ENCODE measurements at places on chromosomes 11 and 22. TPM values are rescaled to one million over a fixed set of nuclear protein-coding genes. Genes with fewer than 3 reads are reported as not detected.

DNA sequence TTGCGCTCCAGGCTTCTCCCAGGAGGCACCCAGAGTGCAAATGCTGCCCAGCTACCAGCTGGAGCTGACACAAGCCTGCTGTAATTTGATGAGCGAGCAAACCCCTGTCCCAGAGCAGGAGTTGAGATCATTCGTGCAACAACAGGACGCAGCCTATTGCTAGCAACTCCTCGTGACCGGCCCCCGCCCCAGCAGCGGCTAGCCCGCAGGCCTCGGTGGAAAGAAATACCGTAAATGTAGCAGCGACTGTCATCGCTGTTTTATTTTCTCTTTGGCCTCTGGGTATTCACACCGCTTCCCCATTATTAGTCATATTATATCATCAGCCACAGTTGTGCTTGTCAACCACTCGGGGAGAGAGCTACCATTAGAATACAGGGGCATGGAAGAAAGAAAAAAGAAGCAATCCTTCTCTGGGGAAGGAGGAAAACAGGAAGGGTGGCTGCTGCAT is 59.2 kb upstream of the ATXN10 start:
- DNase-seq, result no peak

The YPEL1 gene
- total RNA-seq, result 4.6 TPM

DNA sequence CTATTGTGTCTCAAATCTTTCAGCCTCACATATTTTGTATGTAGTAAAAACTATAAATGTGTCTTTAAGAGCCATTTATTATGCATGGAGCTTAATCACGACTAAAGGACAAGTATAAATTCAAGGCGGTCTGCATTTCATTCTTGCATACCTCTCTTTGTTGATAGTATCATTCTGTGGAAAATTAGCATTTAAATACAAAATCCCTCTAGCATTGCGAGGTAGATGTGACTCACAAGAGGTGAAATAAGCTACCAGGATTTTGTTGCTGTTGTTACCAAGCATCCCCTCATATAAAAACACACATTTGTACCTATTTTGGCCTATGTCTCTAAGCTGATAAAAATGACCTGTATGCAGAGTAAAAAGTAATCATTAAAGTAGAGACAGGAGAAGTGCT is 537.4 kb upstream of the LUZP2 start:
- no peak for DNase-seq

The OR8D4 gene
- not detected for total RNA-seq

DNA sequence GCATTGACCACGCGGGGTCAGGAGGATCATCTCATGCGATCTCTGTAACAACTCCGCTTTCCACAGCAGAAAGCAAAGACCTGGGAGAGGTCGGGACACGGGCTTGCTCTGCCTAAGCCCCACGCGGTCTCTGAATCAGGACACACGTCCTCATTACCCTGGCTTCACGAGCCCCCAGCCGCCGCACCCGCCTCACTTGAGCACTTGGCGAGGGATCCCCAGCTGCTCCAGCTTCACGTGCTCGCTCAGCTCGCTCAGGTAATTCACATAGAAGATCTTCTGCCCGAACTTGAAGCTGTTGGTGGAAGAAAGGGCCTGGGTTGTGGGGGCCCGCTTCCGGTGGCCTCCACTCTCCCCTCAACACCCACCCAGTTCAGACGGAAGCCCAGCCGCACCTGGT is 19.6 kb downstream of the ARHGAP1 start:
- DNase-seq, result no peak

The MGAT3 gene
- 1.1 TPM for total RNA-seq

The OR4C46 gene
- total RNA-seq, result not detected

DNA sequence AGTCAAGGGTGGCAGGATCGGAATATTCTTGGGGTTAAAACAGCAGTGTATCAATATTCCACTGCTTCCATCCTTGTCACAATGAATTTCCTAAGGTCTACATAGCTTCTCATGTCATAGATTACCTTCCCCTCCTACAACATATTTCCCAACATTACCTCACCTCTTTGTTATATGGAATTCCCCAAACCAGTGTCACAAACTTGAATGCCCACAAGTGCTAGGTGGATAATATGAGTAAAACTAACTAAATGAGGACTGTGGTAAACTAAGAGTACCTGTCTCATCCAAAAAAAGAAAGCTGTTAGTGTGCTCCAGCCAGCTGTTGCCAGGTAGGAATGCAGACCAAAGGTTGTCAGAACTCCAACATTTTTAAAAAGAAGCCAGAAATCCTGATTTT is 17.0 kb upstream of the NUCB2 start:
- no peak for DNase-seq

GRCh38 chr11:59728154-59728553 is 14.5 kb upstream of the OR10V1 start:
- no peak for DNase-seq

- DNase-seq, result no peak
Observed at GRCh38 chr11:102530558-102530957, at the start of gene MMP7. Gene MMP7 (minus strand): TSS chr11:102530747. CDS start chr11:102530700, 47 bp downstream.

The ARHGAP32 gene
- 20.5 TPM for total RNA-seq

The KRTAP5-11 gene
- total RNA-seq, result not detected

DNA sequence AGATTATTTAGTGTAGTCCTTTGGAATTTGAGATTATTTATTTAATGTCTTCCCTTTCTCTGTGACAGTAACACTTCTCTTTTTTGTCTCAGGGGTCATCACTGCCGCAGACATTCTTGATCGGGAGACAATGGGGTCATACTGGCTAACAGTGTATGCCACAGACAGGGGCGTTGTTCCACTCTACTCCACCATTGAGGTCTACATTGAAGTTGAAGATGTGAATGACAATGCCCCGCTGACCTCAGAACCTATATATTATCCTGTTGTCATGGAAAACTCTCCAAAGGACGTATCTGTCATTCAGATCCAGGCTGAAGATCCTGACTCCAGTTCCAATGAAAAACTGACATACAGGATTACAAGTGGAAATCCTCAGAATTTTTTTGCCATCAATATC is 299.9 kb downstream of the FAT3 start:
- DNase-seq, result no peak

The MS4A3 gene
- not detected for total RNA-seq

- peak; percentile 9 for DNase-seq
Observed at GRCh38 chr11:71454470-71455113, 1.6 kb downstream of the NADSYN1 start.

DNA sequence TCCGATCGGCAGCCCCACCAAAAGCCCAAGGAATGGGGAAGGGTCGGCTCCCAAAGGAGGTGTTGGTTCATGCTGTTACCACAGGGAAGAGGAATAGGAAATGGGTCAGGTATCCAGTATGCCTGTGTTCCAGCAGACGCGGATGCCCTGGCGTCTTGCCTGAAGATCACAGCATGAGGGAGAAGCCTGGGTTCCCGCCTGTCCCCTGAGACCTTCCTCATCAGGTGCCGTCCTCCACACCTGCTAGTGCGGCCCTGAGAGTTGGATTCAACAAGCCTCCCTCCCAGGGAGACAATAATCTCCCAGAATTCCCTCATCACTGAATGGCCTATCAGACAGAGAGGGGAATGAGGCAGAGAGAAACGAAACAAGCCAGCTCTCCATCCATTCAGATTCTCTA is 92.2 kb downstream of the SPATA19 start:
- DNase-seq, result no peak

Data from thyroid gland (tissue), 4 donors.